ENCODE measurements at places on chromosomes 2 and 18. TPM values are rescaled to one million over a fixed set of nuclear protein-coding genes. Genes with fewer than 3 reads are reported as not detected.
A peak's percentile ranks its signal among the peaks of the same experiment; 100 is the strongest.

DNA sequence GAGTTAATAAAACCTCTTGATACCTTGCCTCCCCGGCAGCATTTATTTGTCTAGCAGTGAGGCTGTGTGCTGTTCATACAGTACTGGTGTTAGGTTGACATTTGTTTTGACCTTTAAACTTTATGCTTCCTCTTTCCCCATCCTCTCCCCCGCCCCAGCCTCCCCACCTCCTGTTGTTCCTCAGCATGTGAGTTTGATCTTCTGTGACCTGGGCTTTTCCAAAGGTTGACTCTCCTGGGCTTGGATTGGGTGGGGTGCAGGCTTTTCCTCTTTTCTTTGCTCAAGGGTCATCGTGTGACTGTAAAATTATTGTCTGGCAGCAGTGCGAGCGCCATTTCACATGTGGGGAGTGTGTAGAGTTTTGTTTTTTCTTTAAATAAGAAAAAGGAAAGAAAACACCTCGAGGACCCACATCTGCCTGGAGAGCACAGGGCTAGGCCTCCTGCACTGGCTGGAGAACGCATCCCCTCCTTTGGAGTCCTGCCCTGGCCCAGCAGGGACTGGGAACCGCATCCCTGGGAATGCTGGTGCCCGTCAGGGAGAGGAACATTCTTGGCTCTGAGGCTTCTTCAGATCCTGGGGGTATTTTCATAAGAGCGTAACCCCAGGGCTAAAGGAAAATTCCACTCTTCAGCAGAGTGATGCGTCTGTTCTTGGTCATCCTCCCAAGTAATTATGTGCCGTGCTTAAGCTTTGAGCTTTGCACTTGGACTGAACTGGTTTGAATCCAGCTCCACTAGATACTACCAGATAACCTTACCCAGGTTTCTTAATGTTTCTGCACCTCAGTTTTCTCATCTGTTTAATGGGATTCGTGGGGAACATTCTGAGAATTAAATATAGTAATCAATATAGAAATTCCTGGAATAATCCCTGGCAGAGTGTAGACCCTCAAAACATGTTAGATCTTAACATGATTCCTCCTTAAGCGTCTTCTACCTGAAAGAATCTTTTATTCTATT lies 91.5 kb downstream of the SETBP1 start:
- peak; percentile 13 for DNase-seq
- H3K4me3 ChIP-seq, result no peak overlapping the region

The REG1A gene
- not detected for total RNA-seq

The TXNDC2 gene
- total RNA-seq, result 0.07 TPM

The SCN9A gene
- 7.8 TPM for total RNA-seq

GRCh38 chr2:217060516-217060915 lies 200.7 kb upstream of the TNP1 start:
- H3K4me1 ChIP-seq, result peaks cover 31% of the 10 kb centered on the region
- no peak for DNase-seq
- no peaks in the 10 kb centered on the region for H3K27me3 ChIP-seq
- no peaks in the 10 kb centered on the region for H3K36me3 ChIP-seq

- H3K27ac ChIP-seq, result no peak overlapping the region
- no peaks in the 10 kb centered on the region for H3K4me1 ChIP-seq
- no peak overlapping the region for H3K4me3 ChIP-seq
Observed at GRCh38 chr2:126792993-126793392, 105.7 kb upstream of the TEX51 start.

- no peaks in the 10 kb centered on the region for H3K4me1 ChIP-seq
- H3K27me3 ChIP-seq, result peaks cover 2% of the 10 kb centered on the region
- no peaks in the 10 kb centered on the region for H3K36me3 ChIP-seq
- no peak overlapping the region for H3K4me3 ChIP-seq
Observed at GRCh38 chr2:230930928-230931555, 6.0 kb upstream of the GPR55 start.

- DNase-seq, result no peak
- H3K27ac ChIP-seq, result no peak overlapping the region
- no peaks in the 10 kb centered on the region for H3K27me3 ChIP-seq
- no peak overlapping the region for H3K4me3 ChIP-seq
Observed at GRCh38 chr18:48542513-48543181, 3.8 kb downstream of the CTIF start.

DNA sequence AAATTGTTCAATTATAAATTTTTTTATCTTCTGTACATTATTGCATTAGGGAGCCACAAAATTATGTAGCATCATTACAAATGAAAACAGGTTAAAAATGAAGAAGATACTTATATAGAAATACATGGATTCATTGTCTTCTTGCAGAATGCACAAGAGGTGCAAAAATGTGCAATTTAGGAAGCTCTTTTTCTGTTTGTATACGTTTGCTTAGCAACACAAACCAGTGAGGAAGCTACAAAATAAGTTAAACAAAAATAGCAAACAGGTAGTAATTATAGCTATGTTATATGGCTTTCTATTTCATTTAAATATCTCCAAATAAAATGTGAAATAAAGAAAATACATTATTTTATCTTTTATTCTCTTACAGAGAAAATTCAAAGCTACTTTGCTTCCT lies 177.6 kb upstream of the SESTD1 start:
- H3K4me1 ChIP-seq, result no peaks in the 10 kb centered on the region
- no peak overlapping the region for H3K4me3 ChIP-seq
- no peaks in the 10 kb centered on the region for H3K36me3 ChIP-seq
- no peak for DNase-seq
- no peaks in the 10 kb centered on the region for H3K27me3 ChIP-seq

The HOXD8 gene
- total RNA-seq, result not detected

The UGT1A3 gene
- total RNA-seq, result not detected

- H3K4me1 ChIP-seq, result peaks cover 7% of the 10 kb centered on the region
- no peak overlapping the region for H3K4me3 ChIP-seq
- peak; percentile 45 for DNase-seq
- H3K27me3 ChIP-seq, result no peaks in the 10 kb centered on the region
- H3K27ac ChIP-seq, result no peak overlapping the region
- H3K36me3 ChIP-seq, result no peaks in the 10 kb centered on the region
Observed at GRCh38 chr18:63762518-63762917, 12.7 kb upstream of the SERPINB7 start.

The SCG2 gene
- 5.6 TPM for total RNA-seq

DNA sequence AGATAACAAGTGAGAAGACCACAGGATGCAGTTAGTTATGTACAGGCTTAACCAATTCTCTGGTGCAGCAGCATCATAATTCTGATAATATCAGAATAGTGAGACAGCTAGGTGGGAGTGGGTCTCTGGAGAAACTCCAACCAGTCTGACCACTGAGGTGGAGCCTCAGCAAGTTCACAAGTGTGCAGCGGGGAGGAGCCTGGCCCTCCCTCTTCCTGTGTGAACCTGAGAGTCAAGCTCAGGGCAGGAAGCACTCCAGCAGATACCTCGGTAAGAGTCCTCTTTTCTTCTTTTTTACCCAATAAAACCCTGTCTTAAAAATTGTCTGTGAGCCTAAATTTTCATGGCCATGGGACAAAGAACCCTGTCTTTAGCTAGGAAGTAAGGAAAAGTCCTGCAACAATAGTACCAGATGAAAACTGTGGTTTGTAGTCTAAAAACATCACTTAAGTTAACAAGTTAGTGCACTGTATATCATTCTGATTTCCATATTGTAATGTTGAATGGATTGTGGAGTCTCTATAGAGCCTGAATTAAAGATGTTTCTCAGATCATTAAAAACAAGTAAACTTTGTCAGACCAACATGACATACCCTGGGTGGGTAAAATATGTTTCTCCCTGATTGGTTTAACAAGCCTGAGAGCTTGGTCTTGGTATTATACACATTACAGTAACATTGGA lies 370.8 kb downstream of the TMEM182 start:
- no peak overlapping the region for H3K27ac ChIP-seq
- no peaks in the 10 kb centered on the region for H3K36me3 ChIP-seq
- no peaks in the 10 kb centered on the region for H3K4me1 ChIP-seq
- no peak overlapping the region for H3K4me3 ChIP-seq

GRCh38 chr2:106075048-106075447 lies 119.1 kb downstream of the UXS1 start:
- no peaks in the 10 kb centered on the region for H3K27me3 ChIP-seq
- H3K27ac ChIP-seq, result no peak overlapping the region
- H3K4me1 ChIP-seq, result no peaks in the 10 kb centered on the region
- no peak for DNase-seq
- H3K36me3 ChIP-seq, result no peaks in the 10 kb centered on the region

- H3K4me1 ChIP-seq, result no peaks in the 10 kb centered on the region
- H3K27me3 ChIP-seq, result no peaks in the 10 kb centered on the region
- no peak overlapping the region for H3K4me3 ChIP-seq
- DNase-seq, result no peak
Observed at GRCh38 chr2:151729415-151729811, 4.9 kb downstream of the NEB start.

- DNase-seq, result no peak
- no peak overlapping the region for H3K27ac ChIP-seq
- H3K4me3 ChIP-seq, result no peak overlapping the region
- H3K27me3 ChIP-seq, result no peaks in the 10 kb centered on the region
Observed at GRCh38 chr2:234488913-234489451, 7.9 kb downstream of the ARL4C start.

DNA sequence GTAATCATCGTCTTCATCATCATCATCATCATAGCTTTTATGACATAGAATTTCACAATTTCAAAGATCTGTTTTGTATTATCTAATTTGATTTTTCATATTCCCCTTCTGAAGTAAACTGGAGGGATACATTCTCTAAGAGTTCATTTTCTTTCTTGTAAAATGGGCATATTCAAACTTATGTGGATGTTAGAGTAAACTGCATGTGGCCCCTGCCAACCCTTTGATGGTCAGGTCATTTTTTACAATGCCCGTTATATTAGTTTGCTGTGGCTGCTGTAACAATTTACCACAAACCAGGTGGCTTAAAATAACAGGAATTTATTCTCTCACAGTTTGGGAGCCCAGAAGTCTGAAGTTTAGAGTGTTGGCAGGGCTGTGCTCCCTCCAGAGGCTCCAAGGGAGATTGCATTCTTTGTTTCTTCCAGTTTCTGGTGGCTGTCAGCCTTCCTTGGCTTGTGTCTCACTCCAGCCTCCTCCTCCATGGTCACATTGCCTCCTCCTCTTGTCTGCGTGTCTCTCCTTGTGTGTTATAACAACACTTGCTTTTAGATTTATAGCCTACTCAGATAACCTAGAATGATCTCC lies 127.5 kb upstream of the MMADHC start:
- no peaks in the 10 kb centered on the region for H3K4me1 ChIP-seq
- no peaks in the 10 kb centered on the region for H3K36me3 ChIP-seq
- H3K4me3 ChIP-seq, result no peak overlapping the region
- no peak overlapping the region for H3K27ac ChIP-seq
- H3K27me3 ChIP-seq, result no peaks in the 10 kb centered on the region

- H3K4me3 ChIP-seq, result no peak overlapping the region
- no peaks in the 10 kb centered on the region for H3K27me3 ChIP-seq
- H3K36me3 ChIP-seq, result no peaks in the 10 kb centered on the region
- no peak for DNase-seq
- H3K27ac ChIP-seq, result no peak overlapping the region
Observed at GRCh38 chr2:148622366-148622765, 22.2 kb upstream of the EPC2 start.

The FAM124B gene
- total RNA-seq, result not detected

DNA sequence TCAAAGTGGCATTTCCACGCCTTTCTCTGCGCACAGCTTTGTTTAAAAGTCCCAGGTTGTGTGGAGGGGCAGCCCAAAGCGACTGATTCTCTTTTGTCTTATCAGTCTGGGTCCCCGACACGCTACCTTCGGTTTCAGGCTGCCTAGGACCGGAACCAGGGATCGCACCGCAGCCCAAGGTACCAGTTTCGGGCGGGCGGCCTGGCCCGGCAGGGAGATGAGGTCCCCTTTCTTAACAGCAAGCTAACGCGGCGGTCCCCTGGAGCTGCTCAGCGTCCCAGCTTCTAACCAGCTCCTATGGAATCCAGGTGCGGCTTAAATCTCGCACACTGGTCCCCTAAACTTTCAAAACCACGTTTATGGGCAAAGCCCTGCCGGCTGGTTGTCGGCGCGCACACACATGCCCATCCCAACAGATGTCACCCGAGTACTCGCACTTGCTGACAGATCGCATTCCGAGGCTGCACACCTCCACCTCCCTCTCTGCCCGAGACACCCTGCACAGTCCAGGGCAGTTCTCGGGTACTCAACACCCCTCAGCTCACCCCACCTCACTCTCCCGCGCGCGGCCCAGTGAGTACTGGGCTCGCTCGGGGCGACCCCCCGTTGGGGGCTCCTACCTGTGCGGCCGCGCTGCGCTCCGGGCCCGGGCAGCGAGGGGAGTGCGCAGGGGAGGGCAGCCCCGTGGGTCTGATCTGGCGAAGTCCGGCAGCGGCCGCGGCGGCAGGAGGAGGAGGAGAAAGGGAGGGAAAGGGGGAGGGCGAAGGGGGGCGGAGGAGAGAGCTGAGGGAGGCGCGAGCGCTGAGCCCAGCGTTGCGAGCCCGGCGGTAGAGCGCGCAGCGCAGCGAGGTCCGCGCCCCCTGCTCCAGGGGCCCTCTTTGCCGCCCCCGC lies at the start of gene EFEMP1:
Gene EFEMP1, minus strand, starts transcription at position 692 of the 891 bp plus-strand sequence. CDS start 1,342 bp downstream, outside the sequence.
- DNase-seq, result peak; percentile 58
- no peaks in the 10 kb centered on the region for H3K36me3 ChIP-seq
- H3K4me3 ChIP-seq, result peak within 1 kb of the TSS; percentile 78
- H3K27me3 ChIP-seq, result peaks cover 10% of the 10 kb centered on the region
- H3K27ac ChIP-seq, result peak within 1 kb of the TSS; percentile 39

GRCh38 chr18:61893971-61894750 lies 1.4 kb upstream of the RNF152 start:
- peaks cover 20% of the 10 kb centered on the region for H3K4me1 ChIP-seq
- peak overlapping the region; percentile 90 for H3K4me3 ChIP-seq
- H3K27ac ChIP-seq, result peak overlapping the region; percentile 59
- H3K27me3 ChIP-seq, result no peaks in the 10 kb centered on the region

The FBXO48 gene
- 0.54 TPM for total RNA-seq

DNA sequence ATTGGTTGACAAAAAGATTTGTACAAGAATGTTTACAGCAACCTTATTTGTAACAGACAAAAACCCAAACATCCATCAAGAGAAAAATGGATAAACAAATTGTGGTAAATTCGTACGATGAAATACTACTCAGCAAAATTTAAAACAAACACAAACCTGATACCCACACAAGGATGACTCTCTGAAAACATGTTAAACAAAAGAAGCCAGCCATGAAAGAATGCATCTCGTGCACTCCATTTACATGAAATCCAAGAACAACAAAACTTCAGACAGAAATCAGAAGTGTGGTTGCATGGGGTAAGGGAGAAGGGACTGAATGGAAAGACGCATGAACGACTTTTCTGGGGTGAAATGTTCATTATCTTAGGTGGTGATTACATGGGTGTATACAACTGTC lies 93.4 kb downstream of the SLC25A12 start:
- H3K27ac ChIP-seq, result no peak overlapping the region
- H3K36me3 ChIP-seq, result no peaks in the 10 kb centered on the region
- H3K27me3 ChIP-seq, result no peaks in the 10 kb centered on the region
- no peak for DNase-seq
- peaks cover 13% of the 10 kb centered on the region for H3K4me1 ChIP-seq
- no peak overlapping the region for H3K4me3 ChIP-seq
